ENCODE measurements at places on chromosomes 16 and 17.

DNA sequence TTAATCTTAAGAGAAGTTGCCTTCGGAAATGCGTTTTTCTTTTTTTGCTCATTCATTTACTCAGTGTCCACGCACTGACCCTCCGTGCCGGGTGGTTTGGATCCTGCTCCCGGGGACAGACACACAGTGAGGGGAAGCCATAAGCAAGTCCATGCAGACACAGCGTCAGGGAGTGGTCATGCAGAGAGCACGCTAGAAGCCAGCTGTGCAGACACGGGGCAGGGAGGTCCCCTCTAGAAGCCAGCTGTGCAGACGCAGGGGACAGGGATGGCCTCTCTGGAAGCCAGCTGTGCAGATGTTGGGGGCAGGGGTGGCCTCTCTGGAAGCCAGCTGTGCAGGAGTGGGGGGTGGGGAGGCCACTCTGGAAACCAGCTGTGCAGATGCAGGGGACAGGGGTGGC lies 4.8 kb downstream of the GAA start:
- DNase-seq, result no peak

DNA sequence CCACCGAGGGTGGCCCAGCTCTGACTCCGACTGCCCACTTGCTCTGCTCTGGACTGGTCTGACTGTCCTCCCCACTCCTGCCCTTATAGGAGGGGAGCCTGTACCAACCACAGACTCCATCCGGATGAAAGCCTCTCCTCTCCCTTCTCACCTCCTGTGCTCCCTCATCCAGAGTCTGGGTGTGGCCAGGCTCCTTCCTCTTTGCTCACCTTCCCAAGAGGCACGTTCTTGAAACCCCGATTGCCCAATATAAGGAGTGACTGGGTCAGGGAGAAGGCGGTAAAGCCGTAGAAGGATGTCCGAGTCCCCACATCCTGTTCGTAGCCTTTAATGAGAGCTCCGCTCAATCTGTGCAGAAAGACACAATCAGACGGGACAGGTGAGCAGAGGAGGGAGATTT lies 17.1 kb downstream of the ST6GALNAC1 start:
- DNase-seq, result no peak

DNA sequence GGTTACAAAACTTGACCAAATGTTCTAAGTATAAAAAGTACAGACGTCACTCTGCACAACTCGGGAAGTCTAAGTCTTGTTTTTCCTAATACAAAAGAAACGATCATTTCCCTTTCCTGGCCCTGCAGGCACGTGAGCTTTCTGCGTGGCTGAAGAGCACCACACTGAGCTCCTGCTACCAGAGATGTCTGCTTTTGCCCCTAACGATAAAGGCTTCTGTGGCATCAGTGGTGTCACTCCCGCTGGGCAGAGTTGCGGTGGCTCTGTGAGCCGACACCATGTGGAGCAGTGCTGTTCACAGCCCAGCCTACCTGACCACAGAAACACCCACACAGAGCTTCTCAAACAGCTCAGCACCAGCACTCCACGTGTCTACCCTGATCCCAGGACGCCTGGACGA lies 20.5 kb downstream of the EMC8 start:
- DNase-seq, result no peak

DNA sequence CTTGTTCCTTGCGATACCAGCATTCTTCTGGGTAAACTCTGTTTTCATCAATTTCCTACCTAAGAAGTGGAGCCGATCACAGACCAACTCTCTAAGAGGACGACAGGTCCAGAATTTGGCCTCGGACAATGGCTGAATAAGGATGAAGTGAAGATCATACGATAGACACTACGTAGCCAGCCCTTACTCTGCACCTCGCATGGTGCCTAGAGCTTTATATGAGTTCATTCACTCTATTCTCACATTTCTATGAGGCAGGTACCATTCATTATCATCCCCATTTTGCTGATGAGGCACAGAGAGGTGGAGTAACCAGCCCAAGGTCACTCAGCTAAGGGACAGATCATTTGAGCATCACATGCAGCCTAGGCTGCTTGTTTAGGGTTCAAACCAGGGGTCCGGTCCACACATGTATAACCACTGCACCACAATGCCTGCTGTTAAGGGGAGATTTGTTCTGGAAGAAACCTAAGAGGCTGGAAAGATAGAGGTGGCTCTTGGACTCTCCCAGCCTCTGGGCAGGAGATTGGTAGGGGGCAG lies 78.6 kb downstream of the MYH11 start:
- DNase-seq, result no peak

DNA sequence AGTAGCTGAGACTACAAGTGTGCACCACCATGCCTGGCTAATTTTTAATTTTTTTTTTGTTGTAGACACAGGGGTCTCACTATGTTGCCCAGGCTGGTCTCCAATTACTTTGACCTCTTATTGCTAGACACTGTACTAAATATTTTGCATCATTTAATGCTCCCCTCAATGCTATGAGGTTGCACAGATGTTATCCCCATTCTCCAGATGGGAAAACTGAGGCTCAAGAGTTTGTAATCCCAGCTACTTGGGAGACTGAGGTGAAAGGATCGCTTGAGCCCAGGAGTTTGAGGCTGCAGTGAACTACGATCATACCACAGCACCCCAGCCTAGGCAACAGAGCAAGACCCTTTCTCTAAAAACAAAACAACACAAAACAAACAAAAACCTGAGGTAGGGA lies 443.3 kb upstream of the C16orf82 start:
- DNase-seq, result no peak

DNA sequence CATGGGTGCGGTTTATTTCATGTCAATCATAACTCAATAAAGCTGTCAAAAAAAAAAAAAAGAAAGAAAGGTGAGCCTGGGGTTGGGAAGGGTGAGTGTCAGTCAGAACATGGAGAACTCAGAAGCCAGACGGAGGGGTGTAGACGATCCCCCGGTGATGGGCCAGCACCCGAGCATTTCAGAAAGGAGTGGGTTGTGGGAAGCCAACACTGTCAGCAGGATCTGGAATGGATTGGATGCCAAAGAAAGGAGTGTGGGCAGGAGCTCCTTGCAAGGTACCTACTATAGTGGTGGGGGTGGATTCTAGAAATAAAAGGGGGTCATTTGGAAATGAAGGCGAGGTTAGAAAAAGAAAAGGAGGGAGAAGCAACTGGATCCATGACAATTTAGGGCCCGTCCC lies 19.8 kb upstream of the SCIMP start:
- no peak for DNase-seq

GRCh38 chr16:58110571-58111301 lies 18.4 kb downstream of the CFAP20 start:
- DNase-seq, result no peak

DNA sequence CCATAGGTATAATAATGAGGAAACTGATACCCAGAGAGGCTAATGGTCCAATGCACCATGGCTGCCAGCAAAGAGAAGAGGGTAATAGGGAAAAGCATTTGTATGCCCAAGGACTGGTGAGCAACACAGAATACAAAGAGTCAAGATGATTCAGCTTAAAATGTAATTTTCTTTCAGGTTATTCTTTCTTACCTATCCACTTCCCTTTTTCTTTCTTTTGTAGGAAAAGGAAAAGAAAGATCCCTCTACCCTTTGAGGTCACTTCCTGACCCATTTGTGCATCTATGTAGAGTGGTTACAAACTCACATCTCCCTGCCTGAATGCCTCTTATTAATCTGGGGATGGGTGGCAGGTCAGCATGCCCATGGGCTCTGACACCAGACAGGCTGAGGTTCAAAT lies 3.5 kb upstream of the PLCG2 start:
- no peak for DNase-seq

DNA sequence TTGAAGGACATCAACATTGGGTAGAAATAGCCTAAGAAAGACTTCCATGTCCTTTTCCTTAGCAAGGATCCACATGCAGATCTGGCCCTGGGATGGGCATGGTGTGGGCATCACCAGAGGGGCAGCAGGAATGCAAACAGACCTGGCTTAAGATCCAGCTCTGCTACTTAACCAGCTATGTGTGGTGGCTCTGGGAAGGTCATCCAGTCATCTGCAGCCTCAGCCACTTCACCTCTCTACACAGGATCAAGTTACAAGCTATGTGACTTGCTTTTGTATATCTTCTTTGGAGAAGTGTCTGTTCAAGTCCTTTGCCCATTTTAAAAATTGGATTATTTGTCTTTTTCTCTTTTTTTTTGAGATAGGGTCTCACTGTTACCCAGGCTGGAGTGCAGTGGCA lies 13.5 kb upstream of the ADORA2B start:
- DNase-seq, result no peak

DNA sequence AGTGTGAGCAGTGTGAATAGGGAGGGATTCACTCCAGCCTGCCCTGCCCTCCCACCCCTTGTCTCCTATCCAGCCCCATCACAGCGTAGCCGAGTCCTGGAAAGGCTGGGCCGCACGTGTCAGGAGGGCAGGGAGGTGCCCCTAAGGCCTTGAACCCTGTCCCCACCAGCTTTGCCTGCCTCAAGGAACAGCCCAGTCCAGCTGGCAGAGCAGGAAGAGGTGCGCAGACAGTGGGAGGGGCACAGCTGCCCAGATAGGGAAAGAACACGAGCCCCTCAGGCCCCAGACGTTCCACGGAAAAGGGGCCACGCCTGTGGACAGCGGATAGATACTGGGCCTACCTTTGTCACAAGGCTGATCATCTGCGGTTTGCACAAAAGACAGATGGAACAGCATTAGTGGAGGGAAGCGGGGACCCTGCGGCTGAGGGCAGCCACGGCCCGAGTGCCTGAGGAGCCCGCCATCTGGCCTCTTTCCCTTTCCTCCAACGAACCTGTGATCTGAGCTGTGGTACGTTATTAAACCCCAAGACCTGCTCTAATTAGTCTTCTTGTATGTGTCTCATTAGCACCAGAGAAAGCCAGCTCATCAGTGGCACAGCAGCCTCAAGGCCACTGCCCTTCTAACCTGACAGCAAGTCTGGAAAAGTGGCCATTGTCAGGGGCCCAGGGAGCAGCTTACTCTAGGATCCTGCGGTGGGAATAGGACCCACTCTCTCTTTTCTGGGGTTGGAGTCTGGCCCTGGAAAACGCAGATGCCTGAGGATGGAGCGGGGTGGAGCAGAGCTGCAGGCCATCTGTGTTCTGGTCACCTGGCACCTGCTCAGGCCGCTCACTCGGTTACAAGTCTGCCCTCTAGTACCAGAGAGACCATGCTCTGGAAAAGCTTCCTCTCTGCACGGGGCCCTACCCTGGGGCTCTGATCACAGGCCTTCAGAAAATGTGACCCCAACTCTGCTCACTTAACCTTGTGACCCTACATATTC lies 16.3 kb downstream of the MPP3 start:
- DNase-seq, result no peak

- DNase-seq, result no peak
Measured at GRCh38 chr17:79871131-79871530, 31.9 kb upstream of the CBX4 start.

DNA sequence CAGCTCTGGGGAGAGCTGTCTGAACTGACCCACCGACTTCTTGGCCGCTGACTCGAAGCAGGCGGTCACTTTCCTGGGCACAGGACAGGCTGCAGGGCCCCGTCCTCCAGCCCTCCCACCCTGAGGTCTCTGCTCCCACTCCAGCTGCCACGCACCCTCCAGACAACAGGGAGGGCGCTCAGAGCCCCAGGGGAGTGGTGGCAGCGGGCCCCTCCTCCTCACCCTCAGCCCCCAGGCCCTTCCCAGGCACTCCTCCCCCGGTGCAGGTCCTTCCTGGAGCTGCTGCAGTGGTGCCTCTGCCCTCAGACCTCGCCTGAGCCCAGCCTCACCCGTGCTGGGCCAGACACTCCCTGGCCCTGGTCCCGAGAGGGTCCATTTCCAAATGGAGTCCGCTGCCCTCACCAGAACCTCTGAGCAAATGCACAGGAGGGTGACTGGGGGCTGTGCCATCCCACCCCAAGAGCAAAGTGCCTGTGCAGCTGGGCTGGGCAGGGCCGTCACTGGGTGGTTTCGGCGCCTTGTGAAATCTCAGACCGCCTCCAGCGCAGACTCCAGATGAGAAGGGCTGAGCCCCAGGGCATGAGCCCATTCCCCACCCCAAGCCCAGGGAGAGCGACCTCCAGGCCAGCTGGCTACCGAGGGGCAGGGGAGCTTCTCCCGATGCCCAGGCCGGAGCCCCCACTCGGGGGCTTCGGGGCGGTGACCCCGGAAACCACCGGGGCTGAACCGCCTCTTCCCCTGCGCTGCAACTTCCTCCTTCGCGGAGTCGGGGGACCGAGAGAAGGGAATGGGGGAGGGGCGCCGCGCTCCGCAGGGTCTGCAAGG lies 717 bp downstream of the CYBA start:
- DNase-seq, result no peak

- DNase-seq, result no peak
Measured at GRCh38 chr17:70292366-70292765, 123.0 kb downstream of the KCNJ2 start.

DNA sequence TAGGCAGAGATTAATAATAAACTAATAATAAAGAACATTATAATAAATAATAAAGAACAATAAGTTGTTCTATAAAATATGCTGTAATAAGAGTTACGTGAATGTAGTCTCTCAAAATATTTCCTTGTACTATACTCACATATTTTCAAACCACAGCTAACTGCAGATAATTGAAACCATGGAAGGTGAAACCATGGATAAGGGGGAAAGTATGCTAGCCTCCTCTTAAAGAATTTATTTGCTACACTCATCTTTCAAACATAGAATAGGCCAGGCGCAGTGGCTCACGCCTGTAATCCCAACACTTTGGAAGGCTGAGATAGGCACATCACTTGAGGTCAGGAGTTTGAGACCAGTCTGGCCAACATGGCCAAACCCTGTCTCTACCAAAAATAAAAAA lies 18.5 kb downstream of the CYTH1 start:
- no peak for DNase-seq

GRCh38 chr16:8848939-8849391 lies 19.8 kb downstream of the CARHSP1 start:
- DNase-seq, result no peak

DNA sequence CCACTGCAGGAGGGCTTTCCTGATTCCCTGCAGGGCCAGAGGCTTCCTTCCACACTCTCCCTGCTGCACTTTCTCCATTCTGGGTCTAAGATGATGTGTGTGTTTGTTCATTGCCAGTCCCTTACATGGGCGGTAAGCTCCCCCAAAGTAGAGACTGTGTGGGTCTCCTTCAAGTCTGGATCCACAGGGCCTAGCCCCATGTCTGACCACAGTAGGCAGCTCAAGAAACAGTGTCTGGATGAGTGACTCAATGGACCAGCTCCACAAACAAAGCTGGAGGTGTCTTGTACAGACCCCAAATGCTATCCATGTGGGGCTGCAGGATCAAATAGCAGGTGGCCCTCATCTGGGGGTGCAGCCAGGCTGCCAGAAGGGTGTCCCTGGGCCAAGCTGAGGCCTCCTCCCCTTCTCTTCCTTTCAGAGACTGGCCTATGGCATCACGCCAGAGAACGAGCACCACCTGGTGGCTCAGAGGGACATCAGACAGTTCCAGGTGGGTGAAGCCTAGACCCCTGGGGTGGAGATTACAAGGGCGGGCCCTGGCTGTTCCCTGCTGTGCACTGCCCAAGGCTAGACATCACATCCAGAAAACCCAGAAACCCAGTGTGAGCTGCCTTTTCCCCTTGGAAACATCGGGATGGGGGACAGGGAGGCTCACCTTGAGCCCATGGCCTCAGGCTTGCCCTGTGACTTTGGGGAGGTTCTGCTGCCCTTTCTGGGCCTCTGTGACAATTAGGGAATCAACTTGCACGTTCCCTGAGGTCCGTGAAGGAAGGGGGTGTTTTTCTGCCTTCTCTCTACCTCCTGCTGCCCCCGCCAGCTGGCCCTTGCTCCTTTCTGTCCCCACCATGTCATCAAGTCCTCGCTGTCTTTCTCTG lies 45.9 kb downstream of the SLC6A2 start:
- no peak for DNase-seq

GRCh38 chr17:48054238-48055185 lies 6.4 kb downstream of the NFE2L1 start:
- DNase-seq, result peak; percentile 66
